ENCODE measurements at places on chromosomes 2 and 18.

- no peak for DNase-seq
Observed at GRCh38 chr2:201900362-201900761, 94.0 kb downstream of the CDK15 start.

DNA sequence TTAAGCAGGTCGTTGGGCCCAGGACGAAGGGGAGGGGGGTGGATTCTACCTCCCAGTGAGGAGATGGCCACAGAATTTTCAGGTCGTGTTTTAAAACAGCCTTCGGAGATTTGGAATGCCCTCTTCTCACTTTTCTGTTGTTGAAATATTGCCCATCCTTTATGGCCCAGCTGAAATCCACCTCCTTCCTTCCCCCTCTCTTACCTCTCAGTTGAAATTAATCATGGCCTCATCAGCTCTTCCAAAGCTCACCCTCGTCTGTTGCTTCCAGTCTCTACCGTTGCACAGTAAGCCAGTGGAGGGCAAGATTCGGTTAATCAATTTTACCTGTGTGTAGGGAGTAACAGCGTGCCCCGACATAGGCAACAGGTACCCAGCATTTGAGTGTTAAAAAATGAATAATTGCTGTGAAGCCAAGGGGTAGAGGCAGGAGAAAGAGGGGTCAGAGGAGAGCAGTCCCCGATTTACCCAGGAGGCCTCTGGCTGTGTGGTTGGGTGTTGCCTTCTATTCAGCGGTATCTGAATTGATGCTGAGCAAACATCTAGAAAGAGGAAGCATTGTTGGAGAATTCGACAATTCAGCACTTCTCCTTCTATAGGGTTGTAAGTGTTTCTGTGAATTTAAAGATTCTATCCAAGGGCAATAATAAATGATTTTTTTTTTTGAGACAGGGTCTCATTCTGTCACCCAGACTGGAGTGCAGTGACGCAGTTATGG, 8.6 kb upstream of the PDIA6 start:
- no peak for DNase-seq

GRCh38 chr2:15316370-15316814, 244.7 kb downstream of the NBAS start:
- DNase-seq, result peak; percentile 42

GRCh38 chr2:172098287-172098649, 4.4 kb downstream of the DLX2 start:
- no peak for DNase-seq

GRCh38 chr2:28497206-28497605, 1.3 kb downstream of the PLB1 start:
- no peak for DNase-seq

DNA sequence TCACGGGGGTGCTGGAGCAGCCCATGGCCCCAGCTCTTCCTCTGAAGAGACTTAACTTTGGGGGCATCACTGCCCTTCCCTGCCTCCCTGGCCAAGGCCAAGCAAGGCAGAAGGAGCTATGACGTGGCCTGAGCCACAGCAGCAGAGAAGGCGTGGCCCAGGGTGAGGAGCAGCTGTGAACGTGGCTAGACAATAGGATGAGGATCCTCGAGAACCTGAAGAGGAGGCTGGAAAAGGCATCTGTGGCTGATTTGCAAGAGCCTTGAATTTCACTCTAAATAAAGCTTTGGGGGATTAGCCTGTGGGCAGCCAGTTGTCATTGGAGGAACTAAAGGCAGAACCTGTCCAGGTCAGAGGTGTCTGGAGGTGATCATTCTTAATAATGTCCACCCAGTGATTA, 652.9 kb upstream of the ID2 start:
- no peak for DNase-seq

- no peak for DNase-seq
Observed at GRCh38 chr2:30826916-30827315, 19.7 kb upstream of the CAPN13 start.

DNA sequence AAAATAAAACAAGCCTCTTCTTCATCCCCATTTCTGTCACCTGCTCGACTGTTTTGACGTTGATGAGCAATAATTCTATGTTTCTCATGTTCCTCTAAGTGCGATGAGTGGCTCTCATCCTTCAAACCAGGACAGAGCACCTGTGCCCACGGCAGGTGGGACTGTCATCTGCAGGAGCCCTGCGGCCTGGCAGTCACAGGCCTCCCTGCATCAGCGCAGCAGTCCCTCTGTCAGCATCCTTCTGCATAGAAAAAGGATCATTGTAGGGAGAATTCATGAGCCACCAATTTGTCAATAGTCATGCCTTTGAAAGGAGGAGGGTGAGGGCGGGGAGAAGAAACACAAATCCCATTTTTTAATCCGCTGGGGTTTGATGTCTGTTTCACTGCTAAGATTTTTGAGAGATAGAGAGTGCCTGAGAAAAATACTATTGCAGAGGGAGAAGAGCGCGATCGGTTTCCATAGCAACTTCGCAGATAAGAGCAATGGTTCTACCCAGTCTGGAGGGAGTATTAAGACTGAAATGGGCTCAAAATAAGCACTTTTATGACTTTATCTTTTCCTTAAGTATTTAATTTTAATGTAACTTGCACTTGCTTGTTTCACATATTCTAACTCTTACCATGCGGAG, 234.3 kb upstream of the NCKAP5 start:
- DNase-seq, result no peak

- no peak for DNase-seq
Observed at GRCh38 chr2:182447863-182448262, 21.0 kb upstream of the PDE1A start.

DNA sequence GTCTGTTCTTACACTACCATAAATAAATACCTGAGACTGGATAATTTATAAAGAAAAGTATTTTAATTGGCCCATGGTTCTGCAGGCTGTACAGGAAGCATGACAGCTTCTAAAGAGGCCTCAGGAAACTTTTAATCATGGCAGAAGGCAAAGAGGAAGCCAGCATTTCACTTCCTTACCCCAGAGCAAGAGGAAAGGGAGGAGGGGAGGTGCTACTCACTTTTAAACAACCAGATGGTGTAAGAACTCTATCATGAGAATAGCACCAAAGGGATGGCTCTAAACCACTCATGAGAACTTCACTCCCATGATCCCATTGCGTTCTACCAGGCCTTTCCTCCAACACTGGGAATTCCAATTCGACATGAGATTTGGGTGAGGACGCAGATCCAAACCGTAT, 344.4 kb upstream of the SLC39A10 start:
- no peak for DNase-seq

DNA sequence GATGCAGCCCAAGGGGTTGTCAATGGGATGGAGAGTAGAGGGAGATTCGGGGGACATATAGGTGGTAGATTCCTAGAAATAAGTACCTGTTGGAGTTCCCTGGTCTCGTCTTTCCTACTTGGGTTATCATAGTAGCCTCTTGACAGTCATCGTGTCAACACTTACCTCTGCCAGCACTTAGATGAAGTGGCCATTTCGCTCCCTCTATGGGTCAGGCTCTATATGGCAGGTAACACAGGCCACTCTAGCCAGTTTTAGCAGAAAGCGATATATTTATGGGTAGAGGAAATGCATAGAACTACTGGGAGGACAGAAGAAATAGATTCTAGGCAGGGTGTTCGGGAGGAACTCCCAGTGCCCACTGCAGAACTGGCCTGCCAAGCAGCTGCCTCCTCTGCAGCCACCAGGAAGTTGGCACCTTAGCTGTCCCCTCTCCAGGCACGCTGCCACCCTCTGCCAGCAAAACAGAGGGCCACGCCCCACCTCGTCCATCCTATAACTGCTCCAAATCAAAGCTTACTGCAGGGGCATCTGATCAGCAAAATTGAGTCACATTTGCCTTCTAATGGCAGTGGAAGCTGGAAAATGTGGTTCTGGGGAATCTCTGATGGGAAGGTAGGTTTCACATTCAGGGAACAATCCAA, 181.3 kb downstream of the INSIG2 start:
- DNase-seq, result no peak

DNA sequence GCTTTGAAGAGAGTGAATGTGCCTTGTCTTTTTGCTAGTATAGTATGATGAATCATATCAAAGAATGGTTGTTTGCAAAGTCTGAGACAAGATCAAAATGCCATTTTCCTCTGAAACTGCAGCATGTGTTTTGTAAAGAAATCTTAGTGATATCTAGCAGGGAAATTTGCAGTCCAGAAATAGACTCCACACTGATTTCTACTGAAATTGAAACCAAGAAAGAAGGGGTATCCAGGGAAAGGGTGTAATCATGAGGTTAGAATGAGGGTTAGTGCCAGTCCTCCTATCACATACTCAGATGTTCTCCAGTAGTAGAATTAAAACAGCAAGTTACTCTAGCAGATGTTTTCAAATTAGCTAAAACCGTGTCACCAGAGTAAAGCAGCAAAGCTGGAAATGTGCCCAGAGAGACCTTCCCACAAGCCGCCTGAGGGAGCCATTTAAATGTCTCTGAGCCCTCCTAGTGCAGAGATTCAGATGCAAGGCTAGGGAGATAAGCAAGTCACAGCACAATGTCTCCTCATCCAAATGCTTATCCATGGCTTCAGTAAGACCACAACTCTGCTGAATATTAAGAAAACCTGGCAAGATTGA, 4.9 kb downstream of the DLGAP1 start:
- no peak for DNase-seq

- DNase-seq, result no peak
Observed at GRCh38 chr18:73511771-73512503, 635.7 kb downstream of the FBXO15 start.

- DNase-seq, result no peak
Observed at GRCh38 chr2:101374821-101375561, 12.3 kb downstream of the CREG2 start.

- DNase-seq, result no peak
Observed at GRCh38 chr2:170258382-170258781, 80.4 kb downstream of the MYO3B start.

GRCh38 chr2:23556929-23557328, 171.9 kb downstream of the KLHL29 start:
- DNase-seq, result no peak

GRCh38 chr2:46334389-46335271, 37.4 kb downstream of the EPAS1 start:
- no peak for DNase-seq

GRCh38 chr18:49768051-49768391, 45.3 kb downstream of the ACAA2 start:
- DNase-seq, result peak; percentile 35

- DNase-seq, result no peak
Observed at GRCh38 chr18:46224181-46224775, 120.1 kb downstream of the HAUS1 start.

- no peak for DNase-seq
Observed at GRCh38 chr18:59893971-59894370, 5.8 kb upstream of the PMAIP1 start.

DNA sequence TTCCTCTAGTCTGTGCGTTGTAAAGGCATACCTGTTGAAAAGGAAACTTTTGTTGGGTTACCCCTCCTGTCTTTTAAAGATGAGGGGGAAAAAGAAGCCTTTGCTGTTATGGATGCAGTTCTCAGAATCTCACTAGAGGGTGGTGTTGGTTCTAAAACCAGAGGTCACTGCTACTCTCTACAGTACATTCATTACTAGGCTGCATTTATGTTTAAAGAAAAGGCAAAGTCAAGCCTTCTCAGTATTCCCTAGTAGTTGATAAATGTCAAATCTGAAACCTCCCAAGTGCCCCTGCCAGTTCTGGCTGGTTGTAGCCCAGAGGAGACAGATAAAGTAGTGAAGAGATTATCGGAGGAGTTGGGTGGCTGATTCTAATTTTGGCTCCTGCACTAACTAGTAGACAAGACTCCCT, 1.4 kb upstream of the PLCL1 start:
- peak; percentile 50 for DNase-seq

DNA sequence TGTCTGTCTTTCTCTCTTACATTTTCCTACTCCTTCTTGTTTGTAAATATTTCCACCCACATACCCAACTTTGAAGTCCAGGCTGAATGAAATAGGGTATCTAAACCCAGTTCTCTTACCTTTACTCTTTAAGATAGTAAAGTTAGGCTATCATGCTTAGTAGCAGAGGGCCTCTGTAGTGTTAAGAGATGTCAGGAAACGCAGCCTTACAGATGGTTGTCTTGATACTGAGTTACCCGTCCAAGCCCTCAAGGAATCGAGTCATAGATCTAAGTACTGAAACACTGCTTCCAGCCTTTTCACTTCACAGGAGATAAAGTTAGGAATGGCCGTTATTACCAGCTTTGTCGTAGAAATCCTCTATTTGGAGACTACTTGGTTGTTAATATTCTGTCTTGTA, 24.3 kb downstream of the MRPS9 start:
- DNase-seq, result no peak

All from activated CD8-positive, alpha-beta T cell treated with anti-CD3 and anti-CD28 coated beads, Interleukin-2, amount 10 ng/mL, durations not matched to agents 7 days and 5 days (primary cell).